ENCODE measurements at places on chromosomes 11 and 22. TPM values are rescaled to one million over a fixed set of nuclear protein-coding genes. Genes with fewer than 3 reads are reported as not detected.

JHY gene
- total RNA-seq: 0.56 TPM

OR51G1 gene
- not detected for total RNA-seq

ISX gene
- total RNA-seq: not detected

OR51I1 gene
- not detected for total RNA-seq

DNA sequence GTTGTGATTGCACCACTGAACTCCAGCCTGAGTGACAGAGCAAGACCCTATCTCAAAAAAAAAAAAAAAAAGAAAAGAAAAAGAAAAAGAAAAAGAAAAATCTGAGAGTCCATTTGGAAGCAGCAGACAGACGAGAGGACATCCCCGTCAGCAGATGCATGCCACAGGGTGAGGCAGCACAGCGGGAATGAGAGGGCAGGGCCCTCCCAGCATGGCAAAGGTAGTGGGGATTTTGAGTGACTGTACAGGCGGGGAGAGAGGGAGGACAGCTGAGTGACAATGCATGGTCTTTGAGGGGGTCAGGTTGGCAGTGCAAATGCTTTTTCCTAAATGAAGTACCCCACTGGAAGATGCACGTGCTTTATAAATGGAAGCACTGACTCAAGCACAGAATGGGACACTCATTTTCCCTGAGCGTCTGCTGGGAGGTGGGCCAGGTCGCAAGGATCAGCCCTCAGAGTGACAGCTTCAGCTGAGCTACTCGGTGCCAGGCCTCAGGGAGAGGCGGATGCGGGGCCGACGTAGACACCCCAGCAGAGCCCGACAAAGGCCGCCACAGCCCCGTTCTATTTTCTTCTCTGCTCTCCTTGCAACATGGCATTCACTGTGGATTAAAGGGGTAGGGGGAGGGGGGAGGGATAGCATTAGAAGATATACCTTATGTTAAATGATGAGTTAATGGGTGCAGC is 113.5 kb downstream of the SHANK2 start:
- DNase-seq: no peak
- no peak overlapping the region for H3K4me3 ChIP-seq
- H3K4me1 ChIP-seq: peaks cover 2% of the 10 kb centered on the region
- H3K36me3 ChIP-seq: no peaks in the 10 kb centered on the region
- H3K27ac ChIP-seq: no peak overlapping the region

DNA sequence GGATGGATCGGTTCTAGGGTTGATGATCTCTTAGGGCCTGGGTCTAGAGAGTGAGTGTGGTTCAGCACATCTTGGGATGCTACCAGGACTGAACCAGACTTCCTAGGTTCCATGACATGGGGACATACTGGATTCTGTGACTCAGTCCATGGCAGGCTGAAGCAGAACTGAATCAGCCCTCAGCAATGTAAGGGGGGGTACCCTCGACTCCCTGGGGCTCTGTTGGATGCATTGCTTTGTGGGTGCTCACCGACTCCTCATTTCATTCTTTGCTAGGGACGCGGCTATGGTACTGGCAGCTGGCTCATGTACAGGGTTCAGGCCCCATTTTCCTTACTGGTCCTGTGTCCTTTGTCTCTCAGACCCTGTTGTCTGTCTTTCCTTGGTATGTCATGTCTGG is 733 bp upstream of the GRAMD1B start:
- peaks cover 3% of the 10 kb centered on the region for H3K27me3 ChIP-seq
- H3K36me3 ChIP-seq: no peaks in the 10 kb centered on the region
- H3K4me1 ChIP-seq: peaks cover 8% of the 10 kb centered on the region

- no peak overlapping the region for H3K4me3 ChIP-seq
- no peaks in the 10 kb centered on the region for H3K4me1 ChIP-seq
- H3K27me3 ChIP-seq: no peaks in the 10 kb centered on the region
These were observed 18.9 kb upstream of the DDX10 start for GRCh38 chr11:108645970-108646369.

DNA sequence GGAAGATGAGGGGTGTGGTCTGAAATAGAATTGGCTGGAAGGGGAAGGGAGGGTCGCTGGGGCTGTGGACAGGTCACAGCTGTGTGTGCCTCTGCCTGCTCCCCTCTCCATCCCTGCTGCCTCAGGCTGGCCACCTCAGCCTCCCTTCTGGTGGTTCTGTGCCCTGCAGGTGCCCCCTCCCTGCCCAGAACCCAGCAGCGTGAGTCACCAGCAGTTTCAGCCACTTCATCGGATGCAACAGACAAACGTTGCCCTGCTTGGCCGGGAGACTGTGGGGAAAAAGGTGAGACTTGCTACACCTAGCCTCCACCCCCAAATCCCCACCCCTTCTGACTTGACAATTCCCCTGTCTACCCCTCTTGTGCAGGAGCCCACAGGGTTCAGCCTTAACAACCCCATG is 21.8 kb upstream of the LRRC10B start:
- H3K27ac ChIP-seq: no peak overlapping the region
- H3K4me3 ChIP-seq: no peak overlapping the region
- no peak for DNase-seq
- no peaks in the 10 kb centered on the region for H3K36me3 ChIP-seq
- H3K4me1 ChIP-seq: peaks cover 22% of the 10 kb centered on the region

- no peaks in the 10 kb centered on the region for H3K27me3 ChIP-seq
- no peak overlapping the region for H3K27ac ChIP-seq
- H3K4me3 ChIP-seq: no peak overlapping the region
These were observed 4.2 kb upstream of the PIM3 start for GRCh38 chr22:49956418-49956770.

DNA sequence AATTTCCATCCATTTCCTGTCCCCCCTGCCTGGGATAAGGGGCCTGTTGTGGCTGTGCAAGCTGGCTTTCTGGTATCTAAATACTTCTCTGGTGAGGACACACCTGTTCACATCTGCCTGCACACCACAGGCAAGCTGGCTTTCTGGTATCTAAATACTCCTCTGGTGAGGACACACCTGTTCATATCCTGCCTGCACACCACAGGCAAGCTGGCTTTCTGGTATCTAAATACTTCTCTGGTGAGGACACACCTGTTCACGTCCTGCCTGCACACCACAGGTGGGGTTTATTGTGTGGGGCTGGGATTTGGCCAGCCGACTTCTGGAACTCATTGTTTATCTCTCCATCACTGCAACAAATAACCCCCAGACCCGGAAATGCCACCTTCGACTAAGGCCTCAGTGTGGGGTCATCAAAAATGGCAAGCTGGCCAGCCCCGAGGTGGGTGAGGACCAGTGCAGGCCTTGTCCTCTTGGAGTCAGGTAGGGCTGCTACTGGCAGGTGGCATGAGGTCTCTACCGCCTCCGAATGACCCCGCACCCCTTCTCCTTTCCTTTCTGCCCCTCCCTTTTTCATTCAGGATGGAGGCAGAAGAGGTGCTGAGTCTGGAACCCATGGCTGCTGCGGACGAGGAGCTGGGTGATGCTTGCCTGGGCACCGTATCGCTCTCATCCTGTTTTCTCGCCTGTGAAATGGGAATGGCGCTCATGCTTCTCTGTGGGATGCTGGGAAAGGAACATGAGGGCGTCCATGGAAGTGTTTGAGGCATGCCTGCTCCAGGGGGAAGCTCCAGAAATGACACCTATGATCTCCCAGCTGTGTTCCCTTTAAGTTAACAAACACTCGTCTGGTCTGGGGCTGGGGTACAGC is 43.5 kb upstream of the MYEOV start:
- peaks cover 7% of the 10 kb centered on the region for H3K4me1 ChIP-seq
- peaks cover 6% of the 10 kb centered on the region for H3K27me3 ChIP-seq
- no peak overlapping the region for H3K4me3 ChIP-seq
- H3K36me3 ChIP-seq: no peaks in the 10 kb centered on the region

DNA sequence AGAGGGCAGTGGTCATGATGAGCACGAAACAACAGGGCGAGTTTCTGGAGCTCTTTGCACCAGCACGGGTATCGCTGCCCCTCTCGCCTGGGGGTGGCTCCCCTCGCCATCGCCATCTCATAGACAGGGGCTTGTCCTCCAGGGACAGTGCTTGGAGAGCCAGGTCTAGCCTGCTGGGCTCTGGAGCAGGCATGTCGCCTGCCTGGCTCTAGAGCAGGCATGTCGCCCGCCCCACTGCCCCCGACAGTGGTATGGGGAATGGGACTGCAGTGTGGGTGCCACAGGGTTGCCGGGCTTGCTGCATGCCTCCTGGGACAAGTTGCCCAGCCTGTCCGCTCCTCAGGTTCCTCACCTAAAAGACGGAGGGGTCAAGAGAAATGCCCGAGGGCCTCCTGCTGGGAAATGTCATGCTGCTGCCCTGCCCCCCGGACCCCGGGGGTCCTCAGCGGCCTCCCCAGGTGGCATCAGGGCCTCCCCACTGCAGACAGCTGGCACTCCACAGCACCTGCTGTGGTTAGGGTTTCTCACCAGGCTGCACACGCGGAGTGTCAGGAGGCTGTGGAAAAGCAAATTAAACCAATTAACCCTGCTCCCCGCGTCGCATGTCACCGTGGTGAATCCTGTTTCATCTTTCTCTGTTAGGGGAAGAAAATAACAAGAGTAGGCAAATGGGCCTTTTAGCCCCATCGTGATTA is 403.0 kb downstream of the TBC1D22A start:
- no peak overlapping the region for H3K27ac ChIP-seq
- H3K4me3 ChIP-seq: no peak overlapping the region
- peaks cover 2% of the 10 kb centered on the region for H3K4me1 ChIP-seq
- no peaks in the 10 kb centered on the region for H3K36me3 ChIP-seq

- peaks cover 11% of the 10 kb centered on the region for H3K4me1 ChIP-seq
- 0 out of 2 replicates have a peak, but pooled peaks cover 2% of the 10 kb centered on the region for H3K36me3 ChIP-seq
- H3K27me3 ChIP-seq: no peaks in the 10 kb centered on the region
- DNase-seq: no peak
- H3K27ac ChIP-seq: no peak overlapping the region
These were observed 3.2 kb downstream of the DTX4 start for GRCh38 chr11:59175091-59175501.

- no peak overlapping the region for H3K4me3 ChIP-seq
- DNase-seq: no peak
These were observed 125.9 kb downstream of the UVRAG start for GRCh38 chr11:75940911-75941310.

DNA sequence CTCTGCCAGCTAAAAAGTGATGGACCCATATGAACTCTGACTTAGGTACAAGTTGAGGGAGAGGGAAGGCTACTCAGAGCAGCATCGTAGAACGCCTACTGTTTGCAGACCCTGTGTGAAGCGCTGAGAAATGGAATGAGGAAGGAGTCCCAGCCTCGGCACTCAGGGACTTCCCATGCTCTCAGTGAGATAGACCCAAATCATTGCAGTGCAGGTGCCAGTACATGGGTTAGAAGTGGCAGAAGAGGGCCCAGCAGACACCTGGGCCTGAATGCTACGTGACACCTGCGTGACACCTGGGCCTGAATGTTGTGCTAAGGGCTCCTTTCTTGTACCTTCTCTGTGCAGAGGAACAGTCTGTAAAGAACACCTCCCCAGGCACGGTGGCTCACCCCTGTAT is 2.6 kb upstream of the PDGFB start:
- peaks cover 47% of the 10 kb centered on the region for H3K27me3 ChIP-seq
- peaks cover 16% of the 10 kb centered on the region for H3K4me1 ChIP-seq
- no peak overlapping the region for H3K27ac ChIP-seq
- DNase-seq: no peak
- H3K4me3 ChIP-seq: no peak overlapping the region

GRCh38 chr22:30406400-30406799 is 9.6 kb downstream of the SEC14L2 start:
- H3K4me3 ChIP-seq: no peak overlapping the region
- H3K36me3 ChIP-seq: peaks cover 32% of the 10 kb centered on the region
- no peaks in the 10 kb centered on the region for H3K27me3 ChIP-seq
- H3K4me1 ChIP-seq: peaks cover 5% of the 10 kb centered on the region
- DNase-seq: no peak
- H3K27ac ChIP-seq: no peak overlapping the region

All from IMR-90 (cell line).